ENCODE measurements at places on chromosomes 2 and 18. TPM values are rescaled to one million over a fixed set of nuclear protein-coding genes. Genes with fewer than 3 reads are reported as not detected.

The LBX2 gene
- 0.29 TPM for total RNA-seq

The EHD3 gene
- 9.2 TPM for total RNA-seq

GRCh38 chr2:121688820-121689219 lies 39.6 kb upstream of the CLASP1 start:
- no peak for DNase-seq

GRCh38 chr2:39432701-39433100 lies 4.4 kb downstream of the MAP4K3 start:
- DNase-seq: no peak

DNA sequence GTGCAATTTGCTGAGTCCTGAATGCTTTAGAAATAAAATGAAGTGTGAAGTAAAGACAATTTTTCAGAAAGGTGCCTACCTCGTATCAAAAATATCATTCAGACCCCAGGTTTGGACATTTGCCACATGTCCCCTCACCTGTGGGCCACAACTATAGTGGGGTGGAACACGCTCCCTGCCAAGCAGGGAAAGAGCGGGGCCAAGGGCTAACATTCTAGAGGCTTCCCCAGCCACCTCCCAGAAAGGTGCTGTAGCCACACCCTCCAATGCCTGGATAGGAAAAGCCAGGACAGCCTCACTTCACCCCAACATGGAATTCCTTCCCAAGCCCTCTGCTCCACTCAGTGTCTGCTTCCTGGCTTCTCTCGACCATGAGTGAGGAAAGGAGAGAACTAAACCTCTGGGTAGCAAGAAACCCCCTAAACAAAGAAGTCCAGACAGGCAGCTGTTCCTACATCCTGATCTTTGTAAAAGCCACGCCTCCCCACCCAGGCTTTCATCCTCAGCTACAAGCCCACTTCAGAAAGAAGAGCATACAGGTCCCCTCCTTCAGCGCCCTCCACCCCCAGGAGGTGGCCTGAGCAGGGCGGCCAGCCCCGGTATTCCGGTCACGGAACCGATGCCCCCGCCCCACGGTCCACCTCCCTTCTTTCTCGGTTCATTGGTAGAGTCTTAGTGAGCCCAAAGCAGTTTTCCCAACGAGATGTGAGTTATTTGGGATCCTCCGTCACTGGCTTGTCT lies 2.1 kb downstream of the COL6A3 start:
- no peak for DNase-seq

GRCh38 chr2:46146866-46147502 lies 150.2 kb upstream of the EPAS1 start:
- DNase-seq: no peak

All from breast epithelium (tissue), 4 donors.